Activated naive CD4-positive, alpha-beta T cell treated with anti-CD3 and anti-CD28 coated beads, Interleukin-2, amount 10 ng/mL, durations not matched to agents 5 hours and 36 hours (primary cell): ENCODE measurements at places on chromosomes 6 and 20. TPM values are rescaled to one million over a fixed set of nuclear protein-coding genes. Genes with fewer than 3 reads are reported as not detected.

The RHAG gene
- total RNA-seq: not detected

The HUS1B gene
- 1.7 TPM for total RNA-seq

The PARD6B gene
- 5.4 TPM for total RNA-seq

The CYP39A1 gene
- not detected for total RNA-seq

The ADGRF5 gene
- not detected for total RNA-seq

The CTNNBL1 gene
- 58.4 TPM for total RNA-seq

The MARCKS gene
- 0.23 TPM for total RNA-seq

The TTK gene
- 26.2 TPM for total RNA-seq

The TAB2 gene
- total RNA-seq: 146 TPM

The SLC22A16 gene
- total RNA-seq: not detected

The LY6G6D gene
- not detected for total RNA-seq

The RNF39 gene
- total RNA-seq: not detected

The GFOD1 gene
- total RNA-seq: 2.5 TPM

The RAD21L1 gene
- total RNA-seq: not detected

The DCBLD1 gene
- total RNA-seq: 7.7 TPM

The GRM1 gene
- not detected for total RNA-seq

The PRR18 gene
- not detected for total RNA-seq

The SLC22A2 gene
- total RNA-seq: not detected

The KCNK16 gene
- not detected for total RNA-seq

The KCNQ5 gene
- total RNA-seq: 6.2 TPM

The MSH5 gene
- 47.7 TPM for total RNA-seq

The HSPA12B gene
- total RNA-seq: not detected

The CENPW gene
- total RNA-seq: 38.8 TPM

The CCND3 gene
- 369 TPM for total RNA-seq

The SLC4A11 gene
- 1.7 TPM for total RNA-seq

The C4B gene
- 3.4 TPM for total RNA-seq

The SCRT2 gene
- not detected for total RNA-seq
